Hepatocyte (in vitro differentiated cells): ENCODE measurements at places on chromosomes 3 and 15.

- DNase-seq, result peak; percentile 47
Observed at GRCh38 chr15:100383302-100384107, 41.7 kb upstream of the ADAMTS17 start.

DNA sequence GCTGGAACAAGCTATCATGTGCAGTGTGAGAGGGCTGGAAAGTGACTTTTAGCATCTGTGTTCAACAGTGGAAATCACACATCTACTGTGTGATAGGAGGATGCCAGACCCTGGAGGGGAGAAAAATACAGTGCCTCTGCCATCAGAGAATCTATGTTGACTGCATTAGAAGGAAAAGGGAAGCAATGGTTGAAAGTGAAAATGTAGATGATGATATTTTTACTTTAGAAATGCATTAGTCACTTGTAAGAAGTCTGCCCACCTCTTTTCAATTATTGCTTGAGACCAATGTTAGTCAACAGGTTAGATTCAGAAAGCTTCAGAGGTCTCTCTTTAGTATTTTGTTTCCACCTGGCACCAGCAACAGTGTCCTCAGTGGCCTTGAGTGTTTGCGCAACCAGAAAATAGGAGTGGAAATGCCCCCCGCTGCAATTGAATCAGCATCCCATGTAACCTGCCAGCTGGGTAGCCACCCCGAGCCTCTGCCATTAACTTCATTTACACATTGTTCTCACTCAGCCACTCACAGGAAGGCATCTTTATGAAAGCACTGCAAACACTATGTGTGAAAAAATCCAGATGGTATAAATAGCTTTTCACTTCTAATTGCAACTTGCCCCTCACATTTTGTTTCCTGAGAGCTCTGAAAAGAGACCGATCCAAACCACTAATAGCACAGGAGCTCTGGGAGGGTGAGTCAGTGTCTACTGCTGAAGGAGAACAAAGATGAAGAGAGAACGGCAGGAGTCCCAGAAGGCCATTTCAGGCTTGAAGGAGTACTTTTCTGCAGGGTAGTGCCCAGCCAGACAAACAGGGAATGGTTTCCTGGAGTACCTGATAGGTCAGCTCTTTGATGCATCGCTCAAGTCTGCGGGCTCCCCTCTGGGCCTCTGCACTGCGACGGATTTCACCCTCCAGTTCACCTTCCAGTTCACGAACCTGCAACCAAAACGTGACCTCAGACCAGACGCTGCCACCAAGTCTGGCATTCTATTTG lies 92.1 kb downstream of the HHLA2 start:
- no peak for DNase-seq

GRCh38 chr3:72661115-72661457 lies 187.2 kb downstream of the SHQ1 start:
- peak; percentile 63 for DNase-seq

- peak; percentile 97 for DNase-seq
Observed at GRCh38 chr15:25438601-25439368, at the start of gene UBE3A. TSS of gene UBE3A (minus strand) at chr15:25439024. CDS start at chr15:25409107, 29,917 bp downstream.

GRCh38 chr3:196974661-196975060 lies 6.0 kb upstream of the PIGZ start:
- no peak for DNase-seq

DNA sequence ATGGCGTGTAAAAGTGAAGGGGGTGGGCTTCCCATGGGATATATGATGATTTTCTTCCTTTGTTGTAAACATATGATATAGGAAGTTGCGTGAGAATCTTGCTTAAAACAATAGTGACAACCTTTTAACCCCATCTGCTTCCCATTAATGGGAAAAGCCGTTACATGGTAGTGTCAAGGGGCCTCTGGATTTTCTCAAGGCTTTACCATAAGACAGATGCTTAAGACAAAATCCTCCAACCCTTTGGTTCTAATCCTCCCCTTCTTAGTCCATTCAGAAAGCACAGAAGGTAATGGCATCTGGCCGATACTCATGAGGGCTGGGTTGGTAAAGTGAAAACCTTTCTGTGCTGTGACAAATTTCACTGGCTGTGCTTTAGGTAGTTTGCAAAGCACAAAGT lies 25.0 kb downstream of the DPH3 start:
- no peak for DNase-seq

GRCh38 chr15:96353930-96354730 lies 23.6 kb downstream of the NR2F2 start:
- peak; percentile 61 for DNase-seq

GRCh38 chr3:149020196-149020838 lies 29.0 kb downstream of the GYG1 start:
- DNase-seq, result no peak

GRCh38 chr15:68137096-68137495 lies 68.0 kb downstream of the CALML4 start:
- no peak for DNase-seq

DNA sequence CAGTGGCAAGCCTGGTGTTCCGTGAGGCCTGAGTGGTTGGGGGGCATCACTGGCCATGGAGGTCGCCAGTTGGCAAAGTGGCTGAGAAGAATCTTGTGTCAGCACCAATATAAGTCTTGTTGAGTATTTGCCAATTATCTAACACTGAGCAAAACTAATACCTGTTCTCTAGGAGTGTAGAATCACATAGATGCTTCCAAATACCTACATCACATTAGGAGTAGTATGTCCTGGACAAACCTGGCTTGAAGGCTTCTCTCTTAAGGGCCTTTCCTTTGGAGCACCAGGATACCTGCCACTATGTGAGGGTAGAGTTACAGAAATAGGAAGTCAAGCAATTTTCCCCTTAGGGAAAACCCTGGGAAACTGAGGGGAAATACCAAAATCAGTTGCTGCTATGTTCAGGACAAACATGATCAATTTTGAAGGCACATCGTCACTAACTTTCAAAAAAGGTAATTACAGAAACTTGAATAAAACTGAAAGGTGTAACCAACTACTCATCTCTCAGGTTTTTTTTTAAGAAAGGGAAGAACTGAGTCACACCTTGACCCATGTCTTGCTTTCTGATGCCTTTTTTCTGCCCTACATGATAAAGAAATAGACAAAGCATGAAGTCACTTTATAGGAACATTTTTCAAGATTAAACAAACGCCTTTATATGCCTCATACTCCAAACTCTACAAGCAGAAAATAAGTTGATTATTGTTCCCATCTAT lies 100.4 kb downstream of the IMPG2 start:
- DNase-seq, result no peak

GRCh38 chr3:120062474-120062873 lies 31.8 kb downstream of the GSK3B start:
- DNase-seq, result no peak

DNA sequence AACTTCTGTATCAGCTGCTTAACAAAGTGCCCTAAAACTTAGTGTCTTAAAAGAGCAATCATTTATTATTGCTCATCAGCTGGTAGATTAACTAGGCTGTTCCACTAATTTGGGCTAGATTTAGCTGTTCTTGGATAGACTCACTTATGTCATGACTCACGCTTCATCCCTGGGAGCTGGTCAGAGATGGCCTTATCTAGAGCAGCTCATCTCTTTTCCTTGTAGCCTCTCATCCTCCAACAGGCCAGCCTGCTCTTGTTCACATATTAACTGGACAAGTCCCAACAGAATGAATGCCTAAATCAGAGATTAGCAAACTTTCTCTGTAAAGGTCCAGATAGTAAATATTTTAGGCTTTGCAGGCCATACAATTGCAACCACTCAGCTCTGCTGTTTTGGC lies 66.9 kb upstream of the PLAAT1 start:
- DNase-seq, result no peak

- no peak for DNase-seq
Observed at GRCh38 chr3:184603151-184604030, 41.8 kb downstream of the EPHB3 start.

GRCh38 chr3:178584722-178585380 lies 48.6 kb downstream of the KCNMB2 start:
- DNase-seq, result no peak

- no peak for DNase-seq
Observed at GRCh38 chr3:41164777-41165176, 34.5 kb upstream of the CTNNB1 start.

DNA sequence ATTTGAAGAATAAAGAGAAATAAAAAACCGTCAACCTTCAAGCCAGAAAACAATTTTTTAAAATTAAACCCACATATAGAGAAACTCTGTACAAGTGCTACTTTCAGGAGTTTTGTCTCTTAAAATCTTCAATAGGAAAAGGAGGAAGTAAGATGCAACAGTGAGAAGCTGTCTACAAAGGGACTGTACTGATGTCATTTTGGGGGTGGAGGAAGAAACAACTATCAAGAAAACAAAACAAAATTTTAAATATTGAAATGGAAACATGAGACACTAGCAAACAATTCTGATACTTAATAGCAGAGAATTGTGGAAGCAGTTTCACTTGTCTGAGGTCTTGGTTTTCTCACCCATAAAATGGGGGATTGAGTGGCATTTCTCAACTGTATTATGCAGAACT lies 84.4 kb downstream of the SLMAP start:
- DNase-seq, result no peak

- no peak for DNase-seq
Observed at GRCh38 chr3:57026944-57027343, 33.5 kb upstream of the SPATA12 start.

DNA sequence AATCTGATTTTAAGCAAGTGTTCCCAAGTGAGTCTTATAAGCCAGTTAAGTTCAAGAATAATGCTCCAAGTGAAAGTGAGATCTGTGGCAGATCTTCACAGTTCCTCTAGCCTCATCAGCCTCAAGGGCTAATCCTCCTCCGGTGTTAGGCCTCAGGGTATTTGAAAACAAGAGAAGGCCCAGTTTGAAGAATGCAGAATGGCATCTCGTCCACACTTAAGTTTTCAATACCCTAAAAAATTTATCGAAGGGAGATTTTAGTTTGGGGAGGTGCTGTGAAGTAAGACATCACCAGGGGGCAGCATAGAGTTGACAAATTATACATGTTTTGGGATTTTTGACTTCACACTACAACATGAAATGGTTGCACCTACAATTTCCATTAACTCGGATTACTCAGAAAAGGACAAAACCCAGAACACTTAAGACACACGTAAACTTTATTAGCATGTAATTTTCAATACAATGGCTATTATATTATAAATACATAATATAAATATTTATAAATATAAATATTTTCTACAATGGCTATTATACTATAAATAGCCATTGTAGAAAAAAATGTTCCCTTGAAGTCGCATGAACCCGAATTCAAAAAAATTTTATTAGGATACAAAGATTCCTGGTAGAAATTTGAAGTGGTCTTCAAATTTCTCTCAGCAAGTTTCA lies 2.3 kb upstream of the TMEM266 start:
- peak; percentile 68 for DNase-seq

DNA sequence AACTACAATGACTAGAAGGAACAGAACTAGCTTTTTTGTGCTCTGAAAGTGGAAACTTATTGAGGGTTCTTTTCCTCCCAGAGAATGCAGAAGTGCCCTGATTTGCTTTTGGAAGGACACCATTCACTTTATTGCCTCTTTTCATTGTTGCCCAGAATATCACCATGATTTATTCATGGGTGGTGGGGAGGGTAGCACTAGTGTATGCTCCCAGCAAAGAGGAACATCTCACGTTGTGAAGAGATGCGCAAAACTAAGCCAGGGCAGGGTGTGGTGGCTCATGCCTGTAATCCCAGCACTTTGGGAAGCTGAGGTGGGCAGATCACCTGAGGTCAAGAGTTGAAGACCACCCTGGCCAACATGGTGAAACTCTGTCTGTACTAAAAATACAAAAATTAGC lies 31.4 kb downstream of the FLNB start:
- DNase-seq, result no peak

DNA sequence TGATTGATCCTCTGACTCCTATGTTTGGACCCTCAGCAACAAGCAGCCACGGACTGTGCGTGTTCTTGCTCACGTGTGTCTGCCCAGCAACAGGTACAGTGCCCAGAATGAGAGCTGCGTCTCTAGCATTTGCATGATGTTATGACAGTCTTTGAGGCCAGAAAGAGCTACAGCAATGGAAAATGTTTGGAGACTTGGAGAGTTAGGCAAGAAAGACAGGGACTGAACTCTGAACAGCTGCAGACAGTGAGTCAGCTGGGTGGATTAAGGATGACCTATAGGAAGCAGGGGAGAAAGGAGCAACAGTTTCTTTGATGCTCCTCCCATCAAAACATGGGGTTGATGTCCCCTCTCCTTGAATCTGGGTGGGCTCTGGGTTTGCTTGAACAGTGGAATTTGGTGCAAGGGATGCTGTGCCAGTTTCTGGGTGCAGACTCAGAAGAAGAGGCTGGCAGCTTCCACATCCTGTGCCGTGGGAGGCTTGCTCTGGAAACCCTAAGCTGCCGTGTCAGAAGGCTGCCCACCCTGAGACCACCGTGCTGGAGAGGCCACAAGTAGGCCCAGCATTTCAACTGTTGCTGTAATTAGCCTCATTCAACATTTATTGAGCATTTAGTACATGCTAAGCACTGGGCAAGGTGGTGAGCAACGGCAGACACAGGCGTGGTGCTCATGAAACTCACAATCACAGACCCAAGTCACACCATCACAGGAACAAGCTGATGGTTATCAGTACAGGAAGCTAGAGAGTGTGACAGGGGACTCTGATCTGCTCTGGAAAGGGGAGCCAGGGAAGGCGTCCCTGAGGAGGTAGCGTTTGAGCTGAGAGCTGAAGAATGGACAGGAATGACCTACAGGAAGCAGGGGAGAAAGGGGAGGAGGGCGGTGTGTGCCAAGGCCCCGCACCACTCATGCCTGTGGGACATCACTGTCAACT lies 21.7 kb downstream of the CCR9 start:
- peak; percentile 64 for DNase-seq

DNA sequence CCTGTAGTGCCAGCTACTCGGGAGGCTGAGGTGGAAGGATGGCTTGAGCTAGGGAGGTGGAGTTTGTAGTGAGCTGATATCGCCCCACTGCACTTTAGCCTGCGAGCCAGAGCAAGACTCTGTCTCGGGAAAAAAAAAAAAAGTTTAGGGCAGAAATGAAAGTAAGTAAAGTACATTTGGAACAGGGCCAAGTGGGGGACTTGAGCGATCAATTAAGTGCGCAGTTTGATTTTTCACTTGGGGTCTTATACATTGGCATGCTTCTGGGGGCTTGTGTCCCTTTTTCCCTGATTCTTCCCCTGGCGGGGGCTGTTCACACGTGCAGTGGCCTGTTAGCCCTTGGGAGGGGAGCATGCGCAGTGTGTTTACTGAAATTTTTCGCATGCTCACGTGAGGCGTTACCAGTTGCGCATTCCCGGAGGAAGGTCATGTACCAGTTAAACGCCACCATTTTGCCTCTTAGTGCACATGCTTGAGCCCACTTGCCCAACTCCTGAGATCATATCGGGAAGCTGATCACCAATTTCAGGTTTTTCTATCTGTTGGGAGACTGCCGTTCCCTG lies 42.0 kb downstream of the GALNT15 start:
- DNase-seq, result no peak

GRCh38 chr3:100027321-100027720 lies 87.0 kb downstream of the FILIP1L start:
- DNase-seq, result no peak

DNA sequence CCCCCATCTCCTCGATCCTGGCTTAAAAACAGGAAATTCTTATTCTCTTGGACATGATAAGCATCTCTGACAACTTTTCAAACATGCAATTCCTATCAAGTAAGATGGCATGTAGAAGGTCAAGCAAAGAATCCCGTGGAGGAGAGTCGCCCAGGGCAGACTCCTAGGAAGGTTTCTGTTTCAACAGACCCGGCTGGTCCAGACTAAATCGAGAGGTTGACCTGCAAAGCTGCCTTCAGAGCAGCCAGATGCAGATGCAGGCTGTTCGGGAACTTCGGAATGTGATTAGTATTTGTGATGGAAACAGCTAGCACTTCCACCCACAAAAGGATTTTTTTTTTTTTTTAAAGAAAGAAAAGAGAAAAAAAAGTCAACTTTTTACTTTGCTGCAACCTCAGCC lies 216.8 kb downstream of the NR1D2 start:
- no peak for DNase-seq

- no peak for DNase-seq
Observed at GRCh38 chr3:191961022-191961421, 500.1 kb downstream of the PYDC2 start.

GRCh38 chr3:61387817-61388216 lies 136.6 kb upstream of the FHIT start:
- no peak for DNase-seq
